ENCODE measurements at places on chromosomes 11 and 22.

DNA sequence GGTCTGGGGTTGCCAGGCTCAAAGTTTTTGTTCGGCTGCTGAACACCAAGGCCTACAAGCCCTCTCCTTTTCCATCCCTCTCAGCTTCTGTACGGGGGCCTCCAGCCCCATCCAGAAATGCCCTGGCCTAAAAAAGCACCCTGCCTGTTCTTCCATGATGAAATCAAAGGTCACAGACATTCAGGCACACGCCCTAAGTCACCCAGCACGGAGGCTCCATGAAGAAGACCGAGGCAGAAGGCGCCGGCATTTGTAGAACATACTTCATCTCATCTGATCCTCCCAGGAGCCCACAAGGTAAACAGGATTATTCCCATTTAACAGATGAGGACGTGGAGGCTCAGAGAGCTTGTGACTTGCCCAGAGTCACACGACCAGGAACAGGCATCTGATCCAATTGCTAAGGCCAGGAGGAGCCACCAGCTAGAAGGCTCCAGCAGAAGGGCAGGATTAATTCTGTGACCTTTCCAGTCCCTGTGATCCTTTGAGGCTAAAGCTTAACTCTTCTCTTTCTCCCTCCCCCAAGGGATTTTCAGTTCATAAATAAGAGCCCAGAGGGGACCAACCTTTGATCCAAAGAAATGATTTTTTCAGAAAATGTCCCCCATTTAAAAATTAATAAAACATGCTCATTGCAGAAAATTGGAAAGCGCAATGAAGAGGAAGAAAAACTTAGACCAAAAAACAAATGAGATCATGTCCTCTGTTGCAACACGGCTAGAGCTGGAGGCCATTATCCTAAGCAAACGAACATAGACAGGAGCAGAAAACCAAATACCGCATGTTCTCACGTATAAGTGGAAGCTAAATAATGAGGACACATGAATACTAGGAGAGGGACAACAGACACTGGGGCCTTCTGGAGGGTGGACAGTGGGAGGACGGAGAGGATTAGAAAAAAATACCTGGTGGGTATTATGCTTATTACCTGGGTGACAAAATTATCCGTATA, 38.7 kb downstream of the CYTH4 start:
- no peak for DNase-seq

- no peak for DNase-seq
These were observed 1.8 kb upstream of the GAL start for GRCh38 chr11:68682531-68682961.

GRCh38 chr11:57244911-57245310, 7.9 kb upstream of the APLNR start:
- DNase-seq: no peak

DNA sequence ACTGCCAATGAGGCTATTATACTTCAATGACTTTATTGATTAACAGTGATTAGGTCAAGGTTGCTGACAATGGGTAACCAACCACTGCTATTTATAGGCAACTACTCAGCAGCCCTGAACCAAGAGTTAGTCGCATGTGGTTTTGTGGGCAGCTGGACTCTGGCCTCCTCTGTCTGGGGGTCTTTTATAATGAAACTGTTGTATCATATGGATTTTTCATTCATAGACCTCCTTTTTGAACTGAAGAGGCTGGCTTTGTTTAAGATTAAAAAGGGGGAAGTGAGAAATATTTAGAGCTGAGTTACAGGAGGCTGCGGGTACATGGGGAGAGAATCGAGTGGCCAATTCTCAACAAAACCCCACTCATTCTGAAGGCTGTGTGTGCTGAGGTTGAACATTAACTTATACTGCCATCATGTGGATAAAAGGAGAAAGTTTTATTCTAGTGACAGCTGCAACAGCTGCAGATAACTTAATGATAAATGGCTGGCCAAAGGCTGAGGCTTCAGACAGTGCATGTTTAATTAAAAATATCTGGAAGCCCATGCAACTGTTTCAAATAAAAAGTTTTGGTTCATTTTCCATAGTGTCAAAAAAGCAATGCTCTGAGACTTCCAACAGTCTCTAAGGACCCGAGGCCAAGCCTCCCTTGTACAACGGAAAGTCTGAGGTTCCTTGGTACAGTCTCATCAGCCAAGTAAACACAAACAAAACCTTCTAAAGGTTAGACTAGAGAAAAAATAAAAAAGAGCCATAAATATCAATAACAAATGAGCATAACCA, 682.6 kb downstream of the KCNA4 start:
- DNase-seq: no peak

DNA sequence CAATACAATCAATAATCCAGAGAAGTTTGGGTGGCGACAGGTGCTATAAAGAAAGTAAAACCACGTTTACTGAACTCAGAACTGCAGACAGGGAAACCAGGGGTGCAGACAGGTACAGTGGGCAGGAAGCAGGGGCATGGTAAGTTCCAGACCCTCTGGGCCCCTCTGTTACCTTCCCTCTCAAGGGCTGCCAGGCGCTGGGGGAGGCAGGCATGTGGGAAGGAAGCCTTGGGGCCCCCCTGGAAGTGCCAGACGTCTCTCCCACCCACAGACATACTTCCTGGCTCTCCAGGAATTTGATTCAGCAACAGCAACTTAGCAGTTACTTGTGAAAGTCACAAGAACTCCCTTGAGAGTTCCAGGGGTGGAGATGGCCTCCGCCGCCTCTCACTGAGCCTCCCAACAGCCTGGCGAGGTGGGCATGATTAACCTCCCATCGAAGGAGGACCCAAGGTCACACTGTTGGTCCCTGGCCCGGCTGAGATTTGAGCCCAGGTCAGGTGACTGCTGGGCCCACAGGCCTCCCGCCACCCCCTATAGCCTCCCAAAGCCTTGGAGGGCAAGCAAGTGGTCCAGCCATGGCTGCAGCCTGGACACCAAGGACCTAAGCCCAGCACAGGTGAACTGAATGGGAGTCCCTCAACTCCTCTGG, 14.1 kb upstream of the TSKU start:
- no peak for DNase-seq

DNA sequence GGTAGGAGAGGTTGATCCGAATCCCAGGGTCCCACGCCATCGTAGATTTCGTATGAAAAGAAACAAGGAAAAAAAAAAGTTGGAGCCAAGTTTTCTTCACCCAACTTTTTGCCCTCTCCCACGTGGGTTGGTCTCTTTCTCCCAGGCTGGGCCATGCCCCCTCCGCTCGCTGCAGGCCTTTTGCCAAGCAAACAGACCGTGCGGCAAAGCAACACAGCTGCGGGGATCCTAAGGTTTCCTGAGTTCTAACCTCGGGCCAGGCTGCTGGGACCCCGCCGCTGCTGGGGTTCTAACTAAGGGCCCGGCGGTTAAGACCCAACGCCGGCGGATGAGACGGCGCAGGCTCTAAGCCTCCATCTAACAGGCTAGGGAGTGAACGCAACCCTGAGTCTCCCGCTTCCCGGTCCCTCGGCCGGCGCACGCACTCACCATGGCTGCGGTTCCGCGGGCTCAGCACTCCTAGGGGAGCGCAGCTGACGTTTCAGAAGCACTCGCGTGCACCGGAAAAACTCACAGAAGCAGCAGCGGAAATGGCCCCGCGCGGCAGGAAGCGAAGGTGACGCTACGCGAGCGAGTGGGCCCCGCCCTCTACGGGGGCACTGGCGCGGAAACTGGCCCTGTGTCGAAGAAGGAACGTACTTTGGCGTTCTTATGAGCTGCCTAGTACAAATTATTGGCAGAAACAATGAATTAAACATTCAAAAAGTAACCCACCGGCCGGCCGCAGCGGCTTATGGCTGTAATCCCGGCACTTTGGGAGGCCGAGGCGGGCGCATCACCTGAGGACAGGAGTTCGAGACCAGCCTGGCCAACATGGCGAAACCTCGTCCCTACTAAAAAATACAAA, at the start of gene SNU13:
Gene SNU13 (minus strand): TSS at position 503 of the 847 bp plus-strand sequence. CDS start 71 bp downstream, at position 432.
- peak; percentile 79 for DNase-seq

DNA sequence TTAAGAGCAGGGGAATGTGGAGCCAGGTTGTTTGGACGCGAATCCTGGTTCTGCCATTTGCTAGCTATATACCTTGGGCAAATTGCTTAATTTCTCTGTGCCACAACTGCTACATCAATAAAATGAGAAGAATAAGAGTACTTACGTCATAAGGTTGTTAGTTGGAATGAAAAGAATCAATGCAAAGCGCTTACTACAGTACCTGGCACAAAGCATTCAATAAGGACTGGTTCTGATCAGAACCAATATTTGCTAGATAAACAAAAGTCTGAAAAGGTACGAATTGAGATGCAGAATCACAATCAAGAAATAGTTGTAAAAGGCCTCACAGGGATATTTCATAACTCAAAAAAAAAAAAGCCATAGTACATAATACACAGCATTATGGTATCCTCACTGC, 11.2 kb downstream of the AMBRA1 start:
- no peak for DNase-seq

- no peak for DNase-seq
These were observed 208.7 kb upstream of the ZC3H12C start for GRCh38 chr11:109884501-109884900.

- no peak for DNase-seq
These were observed 152.4 kb upstream of the TTC12 start for GRCh38 chr11:113161711-113162591.

- no peak for DNase-seq
These were observed 57.5 kb upstream of the RBFOX2 start for GRCh38 chr22:36086170-36086490.

- DNase-seq: no peak
These were observed 19.6 kb downstream of the TUB start for GRCh38 chr11:8100605-8101004.

DNA sequence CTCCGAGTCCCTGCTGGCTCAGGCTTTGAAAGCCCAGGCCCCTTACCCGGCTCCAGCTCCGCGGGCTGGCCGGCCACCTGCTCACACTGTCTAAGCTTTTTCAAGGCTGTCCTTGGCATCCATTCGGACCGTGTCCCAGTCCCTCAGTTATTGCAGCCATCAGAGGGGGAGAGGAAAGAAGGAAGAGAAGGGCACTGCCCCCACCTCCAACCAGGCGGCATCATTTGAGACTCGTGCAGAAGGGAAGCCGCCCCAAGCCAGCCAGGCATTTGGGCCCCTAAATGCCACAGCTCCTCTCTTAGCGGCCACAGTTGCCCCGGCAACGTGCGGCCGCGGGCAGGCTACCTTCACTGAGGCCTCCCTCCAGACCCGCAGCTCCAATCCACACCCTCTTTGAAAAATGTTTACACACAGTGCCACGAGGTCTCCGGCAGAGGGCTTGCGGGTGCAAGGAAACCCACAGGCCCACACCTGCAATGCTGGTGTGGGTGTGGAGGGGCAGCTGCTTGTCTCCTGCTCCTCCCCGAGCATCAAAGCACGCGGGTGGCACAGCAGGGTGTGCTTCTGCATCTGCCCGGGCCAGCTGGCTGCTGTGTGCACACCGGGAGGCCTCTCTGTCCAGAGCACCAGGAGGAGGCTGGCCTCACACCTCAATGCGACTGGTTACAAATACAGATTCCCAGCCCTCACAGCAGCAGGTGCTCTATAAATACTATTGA, 124.4 kb downstream of the CTTN start:
- DNase-seq: no peak

GRCh38 chr22:24827296-24827695, 21.3 kb downstream of the SGSM1 start:
- DNase-seq: no peak

DNA sequence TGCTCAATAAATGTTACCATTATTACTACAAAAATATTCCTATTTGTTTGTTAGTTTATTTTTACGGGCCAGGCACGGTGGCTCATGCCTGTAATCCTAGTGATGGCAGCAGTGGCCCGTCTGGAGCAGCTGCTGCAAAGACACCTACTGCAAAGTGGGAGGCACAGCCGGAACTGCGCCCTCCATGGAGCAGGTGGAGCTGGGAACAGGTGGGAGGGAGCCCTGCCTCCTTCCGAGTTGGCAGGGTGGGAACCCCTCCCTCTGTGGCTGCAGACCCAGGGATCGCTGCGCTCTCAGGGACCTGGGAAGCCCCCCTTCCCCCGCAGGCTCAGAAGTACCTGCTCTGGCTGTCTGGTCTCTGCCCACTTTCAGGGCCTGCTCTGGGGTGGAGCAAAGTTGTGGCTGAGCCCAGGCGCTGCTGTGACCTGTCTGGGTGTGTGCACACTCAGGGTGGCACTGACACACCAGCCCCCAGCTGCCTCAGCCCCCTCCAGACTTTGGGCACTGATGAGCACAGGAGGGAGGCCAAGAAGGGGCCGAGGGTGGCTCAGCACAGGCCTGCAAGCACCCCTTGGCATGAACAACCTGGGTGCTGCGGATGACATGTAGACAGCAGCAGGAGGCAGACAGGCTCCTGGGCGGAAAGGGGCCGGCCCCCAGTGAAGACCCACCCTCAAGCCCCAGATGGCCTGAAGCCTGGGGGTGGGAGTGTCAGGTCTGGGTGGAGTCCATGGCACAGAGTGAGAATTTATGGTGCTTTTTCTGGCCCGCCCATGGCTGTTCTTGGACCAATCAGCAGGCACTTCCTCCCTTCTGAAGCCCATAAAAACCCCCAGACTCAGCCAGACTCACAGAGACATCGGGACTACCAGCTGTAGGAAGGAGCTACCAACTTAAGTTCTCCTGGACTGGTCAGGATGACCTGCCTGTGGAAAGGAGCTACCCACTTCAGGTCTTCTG, 103.7 kb upstream of the CLMP start:
- no peak for DNase-seq

- DNase-seq: no peak
These were observed 10.8 kb downstream of the FAM227A start for GRCh38 chr22:38645430-38645829.

DNA sequence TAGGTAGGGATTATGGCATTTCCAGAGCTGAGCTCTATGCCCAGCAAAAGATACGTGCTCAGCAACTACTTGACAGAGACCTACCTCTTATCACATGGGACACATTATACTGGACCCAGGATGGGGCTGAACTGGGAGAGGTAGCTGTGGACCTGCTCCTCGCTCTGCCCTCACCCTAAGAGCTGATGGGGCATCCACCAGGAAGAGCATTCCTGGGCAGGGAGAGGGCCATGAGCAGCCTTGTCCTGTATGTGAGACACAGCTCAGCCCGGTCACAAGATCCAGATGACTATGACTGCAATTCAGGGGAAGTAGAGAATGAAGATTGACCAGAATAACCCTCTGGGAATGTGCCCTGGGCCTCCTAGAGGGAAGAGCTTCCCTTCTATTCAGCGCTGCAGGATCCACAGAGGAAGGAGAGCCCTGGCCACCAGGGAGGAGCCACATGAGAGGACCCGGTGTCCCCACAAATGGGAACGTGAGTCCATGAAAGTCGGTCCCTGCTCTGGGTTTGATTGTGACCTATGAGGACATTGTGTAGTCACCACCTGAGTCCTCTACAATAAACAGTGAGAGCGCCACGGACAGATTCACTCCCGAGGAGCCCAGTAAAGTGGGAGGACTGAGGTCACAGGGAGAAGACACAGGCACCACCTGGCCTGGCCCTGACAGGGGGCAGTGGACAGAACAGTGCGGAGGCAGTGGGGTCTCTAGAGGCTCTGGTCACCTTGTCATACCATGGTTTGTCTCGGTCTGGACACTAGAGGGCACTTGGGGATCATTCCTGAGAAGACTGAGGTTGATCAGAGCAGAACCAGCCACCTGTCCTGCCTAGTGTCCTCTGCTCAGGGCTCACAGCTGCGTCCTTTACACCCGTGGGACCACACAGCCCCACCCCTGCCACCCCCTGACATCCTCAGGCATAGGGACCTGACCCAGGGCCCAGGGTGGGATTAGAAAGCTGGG, 99.5 kb downstream of the ZNF280B start:
- no peak for DNase-seq

- no peak for DNase-seq
These were observed 20.6 kb downstream of the BCR start for GRCh38 chr22:23200898-23201297.

Data from GM12864 (cell line).